H4 (cell line): ENCODE measurements at places on chromosomes 12 and 14.
A peak's percentile ranks its signal among the peaks of the same experiment; 100 is the strongest.

DNA sequence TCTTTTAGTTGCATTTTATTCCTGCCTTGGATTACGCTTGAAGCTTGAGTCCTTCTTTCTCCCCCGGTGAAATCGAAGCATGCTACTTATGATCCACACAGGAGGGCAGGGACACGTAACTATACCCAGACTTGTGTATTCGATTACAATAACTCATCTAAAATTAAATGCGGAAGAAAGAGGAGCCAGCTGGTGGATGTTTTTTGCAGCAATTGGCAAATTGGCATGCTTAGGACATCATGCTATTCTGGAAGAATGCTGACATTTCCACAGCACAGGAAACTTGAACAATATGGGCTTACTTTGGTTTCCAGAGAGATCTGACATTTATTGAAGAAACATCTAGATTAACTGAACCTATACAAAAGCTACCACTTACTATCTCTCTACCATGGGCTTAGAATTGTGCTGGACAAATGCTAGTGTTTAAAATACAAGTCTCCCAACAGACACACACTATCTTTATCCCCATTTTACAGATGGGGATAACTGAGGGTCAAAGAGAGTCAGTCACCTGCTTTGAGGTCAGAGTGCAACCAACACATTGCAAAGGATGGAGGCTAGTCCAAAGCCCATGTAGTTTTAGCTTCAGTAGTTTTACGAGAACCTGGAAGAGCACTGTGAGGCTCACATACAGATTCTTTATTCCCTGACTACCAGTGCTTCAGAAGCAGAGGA is 36.3 kb downstream of the LGMN start:
- DNase-seq, result no peak

GRCh38 chr12:12072064-12072760 is 1.5 kb downstream of the BCL2L14 start:
- no peak for DNase-seq

GRCh38 chr12:117189725-117190209 is 503 bp downstream of the FBXO21 start:
- DNase-seq, result no peak

DNA sequence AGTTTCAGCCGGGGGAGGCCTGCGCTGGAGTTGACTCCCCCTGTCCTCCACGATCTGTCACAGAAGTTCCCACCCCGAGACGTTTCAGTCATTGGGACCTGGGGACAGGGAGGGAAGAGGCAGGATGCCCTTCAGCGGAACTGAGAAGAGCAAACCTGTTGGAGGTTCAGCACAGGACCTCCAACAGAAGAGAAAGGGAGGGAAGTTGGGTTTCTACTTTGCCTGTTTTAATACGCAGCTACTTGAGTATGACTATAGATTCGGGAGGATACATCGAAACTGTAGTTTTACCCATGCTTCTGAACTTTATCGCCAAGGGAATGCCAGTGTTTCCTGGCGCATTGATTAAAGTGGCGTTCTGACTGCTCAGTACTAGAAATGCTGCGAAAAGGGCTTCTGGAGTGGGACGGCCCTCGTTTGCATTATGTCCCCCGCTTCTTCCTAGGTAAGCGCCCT is 2.3 kb upstream of the DUSP6 start:
- no peak for DNase-seq

DNA sequence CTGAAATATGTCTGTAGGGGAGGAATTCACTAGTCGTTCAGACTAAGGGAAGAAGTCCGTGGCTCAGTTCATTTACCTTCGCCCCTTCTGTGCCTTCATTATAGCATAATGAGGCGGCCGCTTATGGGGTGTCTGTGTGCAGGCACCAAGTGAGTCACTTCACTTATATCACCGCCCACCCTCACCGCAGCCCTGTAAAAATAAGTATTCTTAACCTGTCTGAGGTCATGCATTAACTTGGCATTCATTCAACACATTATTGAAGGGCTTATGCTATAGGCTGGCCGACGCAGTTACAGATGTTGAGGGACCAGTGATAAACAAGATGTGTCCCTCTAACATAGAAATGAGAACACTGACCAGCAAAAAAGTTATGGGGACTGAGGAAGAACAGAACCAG is 47.7 kb upstream of the PTCSC3 start:
- DNase-seq, result no peak

DNA sequence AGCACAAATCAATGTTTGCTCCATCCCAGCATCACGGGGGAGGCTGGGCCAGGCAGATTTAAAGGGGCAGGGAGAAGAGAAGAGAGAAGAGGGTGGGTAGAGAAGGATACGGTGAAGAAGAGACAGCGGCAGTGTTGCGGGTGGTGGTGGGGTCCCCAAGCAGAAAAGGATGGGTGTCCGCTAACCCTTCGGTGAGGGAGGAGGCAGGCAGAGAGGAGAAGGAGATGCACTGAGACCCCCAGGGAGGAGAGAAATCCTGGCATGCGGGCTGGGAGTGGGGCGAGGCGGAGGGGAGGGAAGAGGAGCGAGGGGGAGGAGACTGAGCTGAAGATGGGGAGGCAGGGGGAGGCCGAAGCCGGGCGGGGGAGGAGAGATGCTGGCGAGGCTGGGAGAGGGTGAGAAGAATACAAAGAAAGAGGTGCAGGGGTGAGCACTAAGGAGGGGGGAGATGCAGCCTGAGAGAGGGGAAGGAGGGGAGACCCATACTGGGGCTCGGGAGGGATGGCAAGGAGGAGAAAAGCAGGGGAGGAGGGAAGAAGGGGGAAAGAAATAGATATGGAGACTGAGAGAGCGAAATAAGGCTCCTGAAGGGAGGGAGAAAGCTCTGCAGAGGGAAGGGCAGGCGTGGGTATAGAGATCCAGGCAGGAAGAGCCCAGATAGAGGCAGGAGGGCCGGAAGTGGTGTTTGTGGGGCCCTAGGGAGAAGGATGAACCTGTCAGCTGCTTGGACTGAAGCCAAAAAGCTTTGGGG is at the start of gene JPH4:
Gene JPH4, minus strand, starts transcription at position 231 of the 751 bp plus-strand sequence. CDS start 1,337 bp downstream, outside the sequence.
- DNase-seq, result no peak

DNA sequence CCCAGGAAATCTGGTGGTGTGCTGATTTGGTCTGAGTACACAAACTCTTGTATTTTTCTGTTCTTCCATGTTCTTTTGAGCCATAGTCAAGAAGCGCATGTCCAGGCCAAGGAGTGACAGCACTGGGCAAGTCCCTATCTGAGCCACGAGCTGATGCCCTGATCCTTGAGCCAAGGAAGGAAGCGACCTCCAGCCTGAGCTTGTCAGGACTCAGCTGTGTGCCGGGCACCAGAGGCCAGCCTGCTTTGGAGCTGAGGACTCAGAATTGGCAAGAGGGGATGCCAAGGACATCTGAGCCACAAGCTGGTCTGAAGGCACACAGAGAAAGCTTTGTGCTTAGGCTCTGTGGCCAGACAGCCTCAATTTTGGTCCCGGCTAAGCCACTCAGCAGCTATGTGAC is 52.6 kb downstream of the GALNT16 start:
- no peak for DNase-seq

DNA sequence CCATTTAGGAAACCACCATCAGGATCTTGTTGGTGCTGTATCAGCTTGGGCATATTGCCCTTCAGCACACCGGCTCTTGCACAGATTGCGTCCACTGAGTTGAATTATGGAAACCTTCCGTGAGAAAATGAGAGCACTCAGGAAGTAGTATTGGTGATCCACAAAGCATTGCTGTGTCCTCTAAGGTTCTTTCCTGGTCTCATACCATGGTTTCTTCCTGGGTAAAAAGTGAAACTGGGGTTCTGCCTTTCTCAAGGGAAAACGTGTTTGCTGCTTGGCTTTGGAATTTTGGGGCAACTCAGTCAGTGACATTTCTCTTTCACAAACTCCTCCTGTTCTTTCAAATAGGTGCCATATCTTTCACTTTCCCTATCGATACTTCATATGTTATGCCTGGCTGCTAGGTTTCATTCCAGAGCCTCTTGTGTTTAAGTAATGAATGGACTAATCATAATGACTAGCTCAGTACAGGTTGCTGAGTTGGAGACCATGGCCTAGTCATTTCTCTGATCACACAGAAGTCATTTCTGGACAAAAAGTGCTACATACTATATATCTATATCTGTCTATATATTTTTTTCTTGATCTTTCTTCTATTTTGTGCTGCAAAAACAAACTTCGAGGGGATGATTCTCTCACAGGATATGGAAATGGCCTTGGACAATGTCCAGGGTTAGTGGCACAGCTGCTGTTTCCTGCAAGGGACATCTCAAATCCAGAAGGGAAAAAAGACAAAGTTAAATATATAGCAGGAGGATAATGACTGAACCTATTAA is 423.4 kb downstream of the ZFP36L1 start:
- no peak for DNase-seq

DNA sequence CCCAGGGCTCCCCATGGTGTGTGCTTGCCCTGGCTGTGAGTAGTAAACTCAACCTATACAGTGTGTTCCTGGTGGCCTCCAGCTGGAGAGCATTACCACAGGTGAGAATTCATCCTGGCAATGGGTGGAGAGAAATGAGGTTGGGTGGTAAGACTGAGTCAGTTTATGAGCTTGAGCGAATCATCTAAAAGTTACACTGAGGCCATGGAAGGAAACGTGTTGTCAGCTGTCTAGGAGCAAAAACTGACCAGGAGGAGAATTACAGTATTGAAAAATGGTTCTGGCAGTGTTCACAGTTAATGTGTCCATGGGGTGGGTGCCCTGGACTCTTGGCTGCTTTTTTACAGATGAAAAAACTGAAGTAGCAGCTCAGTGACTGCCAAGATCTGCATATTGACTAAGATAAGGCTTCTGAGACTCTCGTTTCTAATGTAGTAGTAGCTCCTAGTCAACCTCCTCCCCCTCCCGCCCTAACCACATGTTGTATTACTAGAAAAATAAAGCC is 202.0 kb upstream of the AMIGO2 start:
- no peak for DNase-seq

- peak; percentile 25 for DNase-seq
Measured at GRCh38 chr14:19878029-19878642, 3.2 kb downstream of the OR4K2 start.
